ENCODE measurements at places on chromosomes 16 and 17. TPM values are rescaled to one million over a fixed set of nuclear protein-coding genes. Genes with fewer than 3 reads are reported as not detected.

Gene SSTR5
- 35.3 TPM for total RNA-seq

Gene OTOP2
- not detected for total RNA-seq

Gene MT1M
- 7.8 TPM for total RNA-seq

Gene SPECC1
- 7.8 TPM for total RNA-seq

Gene SRCIN1
- 3.7 TPM for total RNA-seq

Gene NTN1
- 265 TPM for total RNA-seq

Gene ABCC11
- 0.25 TPM for total RNA-seq

Gene SECTM1
- 5.7 TPM for total RNA-seq

Gene SEZ6L2
- 3.6 TPM for total RNA-seq

Gene BAHCC1
- 8.6 TPM for total RNA-seq

Gene PERCC1
- total RNA-seq = not detected

Gene CACNA1H
- total RNA-seq = 6.0 TPM

Gene MPV17L
- total RNA-seq = 9.7 TPM

Gene ESRP2
- total RNA-seq = 0.14 TPM

Gene ZNF423
- 14.4 TPM for total RNA-seq

Gene CORO6
- total RNA-seq = 93.5 TPM

Gene SLC46A1
- total RNA-seq = 7.0 TPM

Gene FDXR
- total RNA-seq = 8.2 TPM

Gene KRT35
- total RNA-seq = not detected

Gene NMT1
- total RNA-seq = 105 TPM

Gene CSH1
- not detected for total RNA-seq

Gene NLRC5
- total RNA-seq = 25.0 TPM

Gene TMEM11
- total RNA-seq = 26.2 TPM

Gene FOXN1
- not detected for total RNA-seq

Gene WDR90
- total RNA-seq = 11.9 TPM

Gene RND2
- 2.9 TPM for total RNA-seq

Gene POLR3E
- total RNA-seq = 33.5 TPM

Gene TPSG1
- total RNA-seq = not detected

Gene CD300LG
- total RNA-seq = 29.2 TPM

Gene FZD2
- total RNA-seq = 7.4 TPM

Gene UBE2Z
- total RNA-seq = 50.9 TPM

Gene SMIM36
- total RNA-seq = not detected

Gene TEKT5
- not detected for total RNA-seq

Gene ADORA2B
- 0.37 TPM for total RNA-seq

Gene EME1
- not detected for total RNA-seq

Gene ABCC6
- total RNA-seq = 5.7 TPM

Gene USP6
- 0.09 TPM for total RNA-seq

Gene KRTAP2-3
- total RNA-seq = not detected

Gene ASPHD1
- total RNA-seq = 0.28 TPM

Gene CNTNAP4
- total RNA-seq = not detected

Gene ARL5C
- total RNA-seq = not detected

Gene KRTAP3-2
- not detected for total RNA-seq

Gene SPATA32
- not detected for total RNA-seq

Gene KRTAP9-8
- total RNA-seq = not detected

Gene C1QL1
- total RNA-seq = 0.81 TPM

Gene DHX40
- 17.8 TPM for total RNA-seq

Gene E2F4
- 39.7 TPM for total RNA-seq

Gene SCARF1
- total RNA-seq = 12.4 TPM

Gene LGALS9B
- not detected for total RNA-seq

Gene CMTM1
- total RNA-seq = 2.6 TPM

Gene ATP6V0D1
- total RNA-seq = 64.8 TPM

Data from right cardiac atrium (tissue), 5 donors.